ENCODE measurements at places on chromosomes 13 and 19.

DNA sequence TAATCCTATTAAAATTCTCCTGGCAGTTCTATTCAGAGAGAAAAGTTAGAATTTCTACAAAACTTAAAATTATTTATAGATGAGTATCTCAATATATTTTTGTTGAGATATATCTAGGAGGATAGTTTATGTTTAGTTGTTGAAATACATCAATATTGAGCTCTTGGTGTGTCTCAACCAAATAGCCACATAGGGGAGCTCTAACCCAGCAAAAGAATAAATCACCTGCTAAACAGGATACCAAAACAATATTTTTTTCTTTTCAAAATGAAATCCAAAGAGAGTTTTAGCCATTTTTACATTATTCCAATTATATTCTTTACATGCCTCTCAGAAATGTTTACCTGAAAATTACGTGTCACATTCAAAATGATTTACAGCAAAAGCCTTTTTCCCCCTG lies 954.7 kb downstream of the SLITRK6 start:
- DNase-seq: no peak

GRCh38 chr13:100668408-100668807 lies 6.2 kb downstream of the TMTC4 start:
- DNase-seq: no peak

GRCh38 chr13:61546911-61547310 lies 131.3 kb upstream of the PCDH20 start:
- no peak for DNase-seq

DNA sequence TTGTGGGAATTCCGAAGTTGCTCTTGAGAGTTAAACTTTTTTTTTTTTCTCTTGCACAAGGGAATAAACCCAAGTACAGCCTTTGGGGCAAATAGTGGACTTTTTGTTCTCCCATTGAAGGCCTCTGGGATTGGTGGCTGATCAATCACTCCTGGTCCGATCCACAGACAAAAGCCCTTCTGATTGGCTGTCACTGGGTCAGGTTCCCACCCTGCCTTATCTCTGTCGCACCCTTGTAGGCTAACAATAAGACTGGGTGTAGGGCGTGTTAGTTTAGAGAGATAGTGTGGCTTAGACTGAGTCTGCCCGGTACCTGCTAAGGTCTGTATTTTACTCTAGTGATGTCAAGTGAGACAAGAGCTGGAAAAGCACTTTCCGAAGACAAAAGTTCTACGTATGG lies 380.8 kb downstream of the NDFIP2 start:
- DNase-seq: no peak

DNA sequence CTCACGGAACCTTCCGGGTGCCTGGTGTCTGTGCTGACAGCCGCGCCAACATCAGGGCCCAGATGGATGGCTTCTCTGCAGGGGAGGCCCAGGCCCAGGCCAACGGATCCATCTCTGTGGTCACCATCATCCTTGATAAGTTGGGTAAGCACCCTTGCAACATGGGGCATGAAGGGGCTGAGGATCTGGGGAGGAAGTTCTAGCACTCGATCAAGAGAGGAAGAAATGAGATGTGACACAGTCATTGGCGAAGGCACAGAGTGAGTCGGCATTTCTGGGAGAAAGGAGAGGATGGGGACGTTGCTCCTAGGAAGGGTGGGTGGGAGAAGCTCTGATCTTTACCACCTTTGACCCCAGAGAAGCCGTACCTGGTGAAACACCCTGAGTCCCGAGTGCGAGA lies 4.4 kb downstream of the CILP2 start:
- DNase-seq: no peak

- no peak for DNase-seq
These were observed 4.5 kb downstream of the SLITRK1 start for GRCh38 chr13:83877651-83878355.

GRCh38 chr13:44403461-44404056 lies 29.9 kb downstream of the SERP2 start:
- no peak for DNase-seq

GRCh38 chr13:66076417-66076816 lies 1153.7 kb downstream of the PCDH9 start:
- no peak for DNase-seq

Data from memory B cell (primary cell).